ENCODE measurements at places on chromosomes 2 and 18.

GRCh38 chr2:172628085-172628484 is 72.2 kb downstream of the PDK1 start:
- DNase-seq: no peak

- DNase-seq: no peak
Measured at GRCh38 chr18:34562252-34562870, 147.7 kb upstream of the DTNA start.

DNA sequence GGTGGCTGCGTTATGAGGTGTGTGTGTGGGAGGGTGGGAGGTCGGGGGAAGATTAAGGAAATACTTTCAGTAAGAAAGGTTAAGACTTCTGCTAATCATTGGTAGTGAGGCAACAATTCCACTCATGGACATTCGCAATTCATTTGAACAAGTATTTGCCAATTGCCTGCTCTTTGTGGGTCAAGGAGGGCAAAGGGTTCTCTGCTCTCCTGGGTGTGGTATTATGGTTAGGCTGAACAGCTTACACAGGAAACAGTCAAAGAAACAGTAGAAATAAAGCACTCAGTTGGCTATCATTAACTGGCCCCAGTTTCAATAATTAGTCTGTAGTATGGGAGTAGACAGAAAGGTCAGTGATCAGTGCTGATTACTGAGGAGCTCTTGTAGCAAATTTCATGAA is 357.0 kb upstream of the FANCL start:
- no peak for DNase-seq

DNA sequence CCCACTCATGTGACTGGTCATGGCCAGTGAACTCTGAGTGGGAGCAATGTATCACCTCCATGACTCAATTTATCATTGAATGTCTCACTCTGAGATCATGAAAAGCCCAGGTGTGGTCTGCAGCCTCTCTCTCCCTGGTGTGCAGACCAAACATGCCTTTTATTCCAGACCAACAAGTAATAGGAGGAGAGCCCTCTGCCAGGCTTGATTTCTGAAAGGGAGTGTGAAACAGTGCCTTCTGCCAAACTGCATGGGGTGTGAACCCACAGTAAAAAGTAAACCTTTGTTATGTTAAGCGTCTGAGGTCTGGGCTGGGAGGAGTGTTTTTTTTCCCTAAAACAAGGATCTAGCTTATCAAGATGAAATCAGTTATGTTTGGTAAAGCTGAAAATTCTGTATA is 601.2 kb downstream of the ADCYAP1 start:
- DNase-seq: no peak

GRCh38 chr18:23198217-23198845 is 63.0 kb downstream of the CABLES1 start:
- no peak for DNase-seq

DNA sequence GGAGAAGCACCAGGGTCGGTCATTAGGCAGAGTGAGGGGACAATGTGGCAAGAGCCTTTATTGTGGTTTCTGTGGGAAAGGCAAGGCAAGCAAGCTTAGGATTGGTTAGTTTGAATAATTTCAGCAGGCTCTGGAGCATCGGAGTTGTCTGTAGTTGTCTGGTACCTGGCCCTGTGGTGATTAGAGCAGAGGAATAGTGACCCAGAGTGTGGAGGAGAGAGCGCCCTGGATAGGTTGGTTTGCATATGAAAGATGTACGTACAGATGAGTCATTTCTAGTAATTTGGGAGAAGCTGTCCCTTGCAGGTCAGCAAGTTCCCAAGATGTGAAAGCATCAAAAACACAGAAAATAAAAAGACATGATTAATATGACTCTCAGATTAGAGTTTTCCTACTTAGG is 383.1 kb upstream of the MEX3C start:
- DNase-seq: no peak

- no peak for DNase-seq
Measured at GRCh38 chr2:239558661-239559060, 157.8 kb upstream of the HDAC4 start.

- DNase-seq: peak; percentile 33
Measured at GRCh38 chr2:240655931-240656886, 26.5 kb downstream of the AQP12B start.

DNA sequence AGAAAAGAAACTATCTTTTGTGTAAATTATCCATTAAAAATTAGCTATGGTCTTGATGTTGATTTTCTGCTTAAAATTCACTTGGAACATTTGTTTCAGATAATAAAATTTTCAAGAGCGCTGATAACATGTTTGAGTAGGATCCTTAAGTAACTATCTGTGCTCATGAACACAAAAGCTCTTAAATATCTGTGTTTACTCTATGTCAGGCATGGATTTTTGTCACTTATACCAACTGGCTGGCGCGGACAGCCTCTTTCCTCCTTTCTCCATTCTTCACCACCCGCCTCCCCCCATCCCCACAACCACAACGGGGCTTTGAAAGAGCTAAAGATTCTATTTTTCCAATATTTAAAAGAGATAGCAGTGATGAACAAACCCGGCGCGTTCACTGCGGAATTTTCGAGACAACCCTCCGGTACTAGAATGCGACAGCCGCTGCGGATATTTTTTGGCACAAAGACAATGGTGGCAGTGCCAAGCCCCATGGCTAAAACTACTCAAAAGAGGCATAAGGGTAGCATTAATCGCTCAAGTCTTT is 181.5 kb downstream of the TCF4 start:
- DNase-seq: no peak

GRCh38 chr2:66364495-66365333 is 70.2 kb upstream of the MEIS1 start:
- no peak for DNase-seq

- no peak for DNase-seq
Measured at GRCh38 chr2:197256547-197257170, 53.9 kb downstream of the ANKRD44 start.

DNA sequence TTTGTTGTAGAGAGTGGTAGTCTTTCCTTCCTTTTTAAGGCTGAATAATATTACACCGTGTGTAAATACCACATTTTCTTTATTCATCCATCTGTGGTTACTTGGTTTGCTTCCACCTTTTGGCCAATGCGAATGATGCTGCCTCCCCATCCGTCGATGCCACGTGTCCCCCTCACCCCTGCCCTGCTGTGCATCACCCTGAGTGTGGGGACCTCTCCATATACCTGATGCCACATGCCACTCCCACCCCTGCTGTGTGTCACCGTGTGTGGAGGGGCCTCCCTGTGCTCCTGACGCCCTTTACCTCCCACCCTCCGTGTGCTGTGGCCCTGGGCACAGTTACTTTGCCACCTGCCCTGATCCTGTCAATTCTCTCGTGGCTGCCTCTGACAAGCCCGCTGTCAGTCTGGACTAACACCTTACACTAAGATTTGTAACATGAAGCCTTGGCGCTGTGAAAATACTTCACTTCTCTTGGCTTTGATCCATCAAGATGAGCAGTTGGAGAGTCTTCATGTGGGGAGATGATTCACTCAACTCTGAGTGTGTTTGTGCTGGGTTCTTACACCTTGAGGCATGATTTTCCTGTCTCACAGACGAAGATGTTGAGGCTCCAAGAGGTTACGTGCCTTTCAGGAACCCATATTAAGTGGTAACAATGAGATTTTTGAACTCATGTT is 234.0 kb downstream of the ZNF407 start:
- no peak for DNase-seq

- DNase-seq: no peak
Measured at GRCh38 chr2:225948903-225949302, 549.4 kb downstream of the NYAP2 start.

- DNase-seq: no peak
Measured at GRCh38 chr2:74142340-74142739, 5.4 kb downstream of the BOLA3 start.

- no peak for DNase-seq
Measured at GRCh38 chr2:197388866-197389587, 45.8 kb downstream of the SF3B1 start.

GRCh38 chr2:165203689-165204559 is at the start of gene SCN3A:
SCN3A (minus strand) TSS chr2:165204050; CDS start chr2:165176394, 27,656 bp downstream.
- DNase-seq: no peak

GRCh38 chr2:52343706-52344266 is 1311.9 kb upstream of the NRXN1 start:
- DNase-seq: no peak

- DNase-seq: no peak
Measured at GRCh38 chr18:59839931-59840685, 59.7 kb upstream of the PMAIP1 start.

DNA sequence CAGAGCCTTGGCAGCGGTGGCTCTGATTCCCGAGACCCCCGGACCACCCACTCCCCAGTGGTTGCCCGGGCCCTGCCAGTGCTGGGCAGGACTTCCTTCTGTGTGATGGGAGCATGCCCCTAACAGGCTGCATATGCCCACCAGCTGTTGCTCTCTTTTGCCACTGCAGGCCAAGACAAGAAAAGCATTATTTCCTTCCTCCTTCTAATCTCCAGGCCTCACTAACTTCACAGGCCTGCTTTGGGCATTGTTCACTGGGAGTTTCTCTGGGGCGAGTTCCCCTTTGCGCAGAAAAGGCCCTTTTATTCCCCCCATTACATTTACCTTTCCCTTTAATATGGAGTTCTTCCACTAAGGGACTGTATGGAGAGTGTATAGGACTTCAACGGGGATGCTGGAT is 249.1 kb upstream of the SIX2 start:
- DNase-seq: no peak

- DNase-seq: no peak
Measured at GRCh38 chr2:239236808-239237205, 164.0 kb downstream of the HDAC4 start.

GRCh38 chr18:62101321-62101721 is 85.5 kb downstream of the PIGN start:
- DNase-seq: no peak

GRCh38 chr2:11109002-11109401 is 46.3 kb upstream of the SLC66A3 start:
- no peak for DNase-seq
